ENCODE measurements at places on chromosomes 2 and 18.

GRCh38 chr2:8981876-8982275 is 21.6 kb downstream of the MBOAT2 start:
- no peak for DNase-seq

- no peak for DNase-seq
Observed at GRCh38 chr2:20803226-20803682, 19.6 kb downstream of the LDAH start.

DNA sequence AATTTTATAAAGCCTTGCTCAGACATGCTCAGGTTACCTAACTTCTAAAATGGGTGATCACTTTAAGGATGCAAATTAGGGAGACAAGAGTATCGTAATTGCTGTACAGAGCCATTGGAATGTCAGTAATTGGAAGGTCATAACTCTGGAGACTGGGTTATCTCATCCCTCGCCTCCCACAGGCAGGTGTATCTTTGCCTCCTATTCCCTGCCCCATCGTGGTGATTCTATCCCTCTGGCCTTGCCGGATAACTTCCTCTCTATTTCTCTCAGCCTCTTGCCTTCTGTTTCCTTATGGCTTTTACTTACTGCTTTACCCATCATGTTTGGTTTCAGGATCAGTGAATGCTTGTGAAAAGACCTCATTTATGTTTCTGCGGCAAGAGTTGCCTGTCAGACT is 2.5 kb downstream of the PDK1 start:
- DNase-seq = no peak

DNA sequence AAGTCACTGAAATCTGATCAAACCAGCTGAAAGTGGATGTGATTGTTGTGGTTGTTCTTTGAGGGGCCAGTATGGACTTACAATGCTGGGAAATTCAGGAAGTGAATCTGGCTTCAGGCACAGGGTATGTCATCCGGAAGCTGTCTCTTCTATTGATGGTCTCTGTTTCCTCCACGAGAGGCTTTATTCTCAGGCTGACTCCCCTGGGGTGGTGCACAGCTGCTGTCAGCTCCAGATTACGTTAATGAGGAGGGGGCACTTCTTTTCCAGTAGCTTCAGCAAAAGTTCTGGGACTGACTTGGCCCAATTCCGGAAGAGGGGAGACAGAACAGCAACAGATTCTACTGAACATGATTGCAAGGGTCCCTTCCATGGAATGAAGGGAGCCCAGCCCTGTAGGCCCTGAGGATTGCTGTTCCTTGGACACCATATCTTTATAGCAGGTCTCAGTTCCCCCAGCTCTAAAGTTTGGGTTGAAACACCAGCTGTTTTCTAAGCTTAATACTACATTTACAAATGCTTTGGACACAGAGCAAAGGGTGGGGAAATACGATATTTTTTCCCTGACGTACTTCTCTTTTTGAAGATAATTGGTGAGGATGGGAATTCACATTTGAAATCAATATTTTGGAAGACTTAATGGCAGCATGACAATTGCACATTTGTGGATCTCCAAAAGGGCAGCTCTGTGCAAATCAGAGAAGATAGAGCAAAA is 400.9 kb downstream of the TSN start:
- DNase-seq = no peak
